ENCODE measurements at places on chromosomes 11 and 22.

DNA sequence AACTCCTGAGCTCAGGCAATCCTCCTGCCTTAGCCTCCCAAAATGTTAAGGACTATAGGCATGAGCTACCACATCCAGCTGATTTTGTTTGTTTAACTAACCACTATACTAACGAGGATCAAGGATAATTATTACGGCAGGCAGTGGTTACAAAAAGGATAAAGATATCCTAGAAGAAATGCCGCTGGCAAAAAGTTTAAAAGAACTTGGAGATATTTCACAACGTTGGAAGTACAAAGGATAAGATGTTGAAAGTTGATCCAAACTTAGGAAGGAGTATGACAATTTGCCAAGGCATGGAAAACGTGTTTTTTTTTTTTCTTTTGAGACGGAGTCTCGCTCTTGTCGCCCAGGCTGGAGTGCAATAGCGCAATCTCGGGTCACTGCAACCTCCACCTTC lies 13.4 kb downstream of the AP5B1 start:
- no peak for DNase-seq

GRCh38 chr11:113908098-113908497 lies 3.5 kb downstream of the HTR3B start:
- no peak for DNase-seq

DNA sequence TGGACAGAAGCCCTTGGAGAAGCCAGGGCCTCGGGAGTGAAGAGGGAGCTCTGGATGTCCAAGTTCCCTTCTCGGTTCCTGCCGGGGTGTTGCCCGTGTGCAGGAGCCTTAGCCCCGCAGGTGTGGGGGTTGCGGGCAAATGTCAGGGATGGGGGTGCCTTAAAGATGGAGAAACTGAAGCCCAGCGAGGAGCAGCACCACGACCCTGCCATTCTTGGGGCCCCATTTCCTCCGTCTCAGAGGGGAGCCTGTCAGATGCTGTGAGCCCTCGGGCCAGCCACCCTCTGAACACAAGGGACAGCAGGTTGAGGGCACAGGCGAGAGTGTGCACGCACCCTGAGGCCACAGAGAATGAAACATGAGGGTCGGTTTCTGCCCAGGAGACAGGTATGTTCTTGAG lies 6.3 kb downstream of the OSBPL5 start:
- DNase-seq = no peak

- DNase-seq = no peak
Measured at GRCh38 chr22:37669586-37669985, 5.8 kb upstream of the LGALS1 start.

- DNase-seq = no peak
Measured at GRCh38 chr22:49548356-49549202, 279.1 kb downstream of the BRD1 start.

- DNase-seq = no peak
Measured at GRCh38 chr11:118374729-118375128, 15.3 kb downstream of the UBE4A start.

GRCh38 chr11:35136311-35136710 lies 2.7 kb upstream of the CD44 start:
- DNase-seq = no peak

- no peak for DNase-seq
Measured at GRCh38 chr11:59437770-59438169, 1.5 kb downstream of the OR5A1 start.

- no peak for DNase-seq
Measured at GRCh38 chr11:104782377-104782754, 115.9 kb downstream of the CASP12 start.

DNA sequence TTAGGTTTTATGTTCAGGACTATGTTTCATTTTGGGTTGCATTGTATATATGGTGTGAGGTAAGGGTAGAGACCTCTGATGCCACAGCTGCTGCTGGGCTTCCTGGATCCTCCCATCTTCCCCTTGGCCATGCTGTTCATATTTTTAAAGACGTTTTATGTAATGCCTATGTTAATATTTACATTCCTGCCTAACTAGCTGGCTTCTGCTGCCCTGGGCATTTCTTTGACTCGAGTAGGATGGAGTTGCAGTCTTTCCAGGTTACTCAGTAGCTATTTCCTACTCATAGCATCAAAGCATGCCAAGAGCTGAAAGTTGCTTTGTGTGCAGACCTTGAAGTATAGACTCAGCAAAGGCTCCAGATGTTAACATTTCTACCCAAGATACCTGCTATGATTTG lies 220.5 kb upstream of the CADM1 start:
- DNase-seq = no peak

DNA sequence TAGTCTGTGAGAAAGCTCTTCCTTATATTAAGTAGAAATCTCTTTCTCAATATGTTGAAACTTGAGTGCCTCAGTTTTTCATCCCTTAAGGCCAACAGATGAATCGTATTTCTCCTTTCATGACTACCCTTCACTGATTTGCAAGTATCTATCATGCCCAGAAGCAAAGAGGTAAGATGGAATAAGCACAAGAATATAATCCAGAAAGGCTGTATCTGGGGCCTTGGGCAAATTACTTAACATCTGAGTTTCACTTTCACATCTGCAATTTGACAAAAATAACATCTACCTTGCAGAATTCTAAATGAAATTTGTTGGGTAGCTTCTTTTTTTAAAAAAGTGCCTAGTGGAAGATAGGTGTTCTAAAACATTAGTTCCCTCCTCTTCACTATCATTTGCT lies 552.4 kb upstream of the ANO5 start:
- no peak for DNase-seq

- DNase-seq = no peak
Measured at GRCh38 chr11:70128435-70128906, 50.4 kb downstream of the ANO1 start.

DNA sequence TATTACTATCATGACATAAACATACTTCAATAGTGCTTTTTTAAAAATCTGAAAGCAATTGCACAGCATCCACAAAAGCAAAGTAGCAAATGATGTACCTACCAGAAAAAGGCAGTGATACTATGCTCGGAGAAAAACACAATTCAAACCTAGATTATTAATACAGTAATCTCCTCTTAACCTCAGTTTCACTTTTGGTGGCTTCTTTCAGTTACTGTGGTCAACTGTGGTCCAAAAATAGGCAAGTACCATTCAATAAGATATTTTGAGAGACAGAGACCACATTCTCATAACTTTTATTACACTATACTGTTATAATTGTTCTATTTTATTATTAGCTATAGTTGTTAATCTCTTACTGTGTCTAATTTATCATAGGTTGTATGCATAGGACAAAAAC lies 20.8 kb downstream of the KCNA4 start:
- no peak for DNase-seq

GRCh38 chr22:30169002-30169401 lies 77.6 kb downstream of the LIF start:
- no peak for DNase-seq

- no peak for DNase-seq
Measured at GRCh38 chr11:26599425-26599824, 27.4 kb upstream of the MUC15 start.

DNA sequence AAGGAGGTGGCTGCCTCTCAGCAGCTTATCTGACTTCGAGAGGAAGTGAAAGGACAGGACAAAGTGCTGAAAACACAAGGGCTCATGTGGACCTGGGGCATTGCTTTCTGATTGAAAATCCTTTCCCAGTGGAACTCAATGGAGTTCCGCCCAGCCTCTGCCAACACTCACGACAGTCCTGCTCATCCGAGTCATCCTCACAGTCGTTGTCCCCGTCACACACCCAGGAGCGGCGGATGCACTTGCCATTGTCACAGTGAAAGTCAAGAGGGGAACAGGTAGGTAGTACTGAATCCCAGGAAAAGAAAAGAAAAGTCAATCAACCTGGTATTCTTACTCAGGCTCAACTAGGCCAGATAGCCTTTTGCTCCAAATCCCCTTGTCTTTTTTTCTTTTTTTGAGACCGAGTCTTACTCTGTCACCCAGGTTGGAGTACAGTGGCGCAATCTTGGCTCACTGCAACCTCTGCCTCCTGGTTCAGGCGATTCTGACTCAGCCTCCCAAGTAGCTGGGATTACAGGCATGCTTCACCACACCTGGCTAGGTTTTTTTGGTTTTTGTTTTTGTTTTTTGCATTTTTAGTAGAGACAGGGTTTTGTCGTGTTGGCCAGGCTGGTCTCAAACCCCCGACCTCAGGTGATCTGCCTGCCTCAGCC lies 18.1 kb downstream of the LRP4 start:
- no peak for DNase-seq

- no peak for DNase-seq
Measured at GRCh38 chr11:127639916-127640315, 639.3 kb upstream of the KIRREL3 start.

DNA sequence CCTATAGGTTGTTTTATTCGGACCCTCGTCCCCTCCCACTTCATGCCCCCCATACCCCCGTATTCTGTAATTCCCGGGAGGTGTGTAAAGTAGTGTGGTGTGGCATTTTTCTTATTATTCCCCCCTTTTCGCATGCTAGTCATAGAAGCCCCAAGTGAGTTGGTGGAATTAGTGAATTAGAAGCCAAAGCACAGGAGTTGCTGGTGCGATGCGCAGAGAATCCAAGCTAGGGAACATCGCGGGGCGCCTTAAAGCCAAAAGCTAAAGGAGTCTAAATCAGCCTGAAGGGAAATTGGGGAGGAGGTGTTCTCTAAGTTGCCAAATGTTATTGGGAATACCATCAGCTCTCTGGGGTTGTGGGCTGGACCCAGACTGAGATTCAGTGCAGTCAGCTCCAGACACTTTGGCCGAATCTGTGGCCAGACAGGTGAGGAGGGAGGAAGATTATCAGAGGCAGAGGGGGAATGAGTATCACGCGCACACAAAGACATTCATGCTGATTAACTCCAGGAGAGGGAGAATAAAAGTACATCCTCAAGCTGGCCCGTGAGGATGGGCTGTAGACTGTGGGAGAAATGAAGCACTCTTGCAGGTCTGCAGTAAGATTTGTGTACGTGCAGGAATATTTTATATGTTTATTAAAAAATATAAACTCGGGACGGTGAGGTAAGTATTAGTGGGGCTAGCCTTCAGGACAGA lies 102.8 kb upstream of the HSD17B12 start:
- DNase-seq = no peak

- DNase-seq = no peak
Measured at GRCh38 chr11:16572945-16573344, 165.5 kb upstream of the C11orf58 start.

DNA sequence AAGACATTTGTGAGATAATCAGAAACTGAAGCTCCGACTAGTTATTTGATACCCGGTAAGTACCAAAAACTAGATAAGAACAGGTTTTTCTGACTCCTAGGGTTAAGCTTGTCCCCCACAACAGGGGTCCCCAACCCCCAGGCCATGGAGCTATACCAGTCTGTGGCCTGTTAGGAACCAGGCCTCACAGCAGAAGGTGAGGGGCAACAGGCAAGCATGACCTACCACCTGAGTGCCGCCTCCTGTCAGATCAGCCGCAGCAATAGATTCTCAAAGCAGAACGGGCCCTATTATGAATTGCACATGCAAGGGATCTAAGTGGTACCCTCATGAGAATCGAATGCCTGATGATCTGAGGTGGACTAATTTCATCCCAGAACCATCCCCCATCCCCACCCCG lies 1.2 kb upstream of the MS4A10 start:
- DNase-seq = no peak

DNA sequence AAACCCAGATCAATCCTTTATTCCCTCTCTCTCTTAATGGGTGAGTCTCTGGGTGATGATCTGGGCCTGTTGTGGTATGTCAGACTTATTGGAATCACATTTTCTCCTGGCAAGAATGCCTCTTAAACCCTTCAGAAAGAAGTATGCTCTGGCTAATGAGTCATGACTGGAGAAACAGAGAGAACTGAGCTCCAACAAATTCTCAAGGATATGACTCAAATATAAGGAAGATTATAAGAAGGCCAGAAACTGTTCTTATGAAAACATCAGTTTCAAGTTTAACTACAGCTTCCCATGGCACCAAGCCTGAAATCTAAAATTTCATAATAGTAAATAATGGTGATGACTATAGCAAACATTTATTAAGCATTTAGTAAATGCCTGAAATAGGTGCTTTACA lies 83.9 kb downstream of the OR5AK2 start:
- no peak for DNase-seq

- no peak for DNase-seq
Measured at GRCh38 chr11:69487391-69487790, 5.9 kb downstream of the LINC01488 start.

GRCh38 chr22:43529934-43530333 lies 118.1 kb downstream of the MPPED1 start:
- no peak for DNase-seq

DNA sequence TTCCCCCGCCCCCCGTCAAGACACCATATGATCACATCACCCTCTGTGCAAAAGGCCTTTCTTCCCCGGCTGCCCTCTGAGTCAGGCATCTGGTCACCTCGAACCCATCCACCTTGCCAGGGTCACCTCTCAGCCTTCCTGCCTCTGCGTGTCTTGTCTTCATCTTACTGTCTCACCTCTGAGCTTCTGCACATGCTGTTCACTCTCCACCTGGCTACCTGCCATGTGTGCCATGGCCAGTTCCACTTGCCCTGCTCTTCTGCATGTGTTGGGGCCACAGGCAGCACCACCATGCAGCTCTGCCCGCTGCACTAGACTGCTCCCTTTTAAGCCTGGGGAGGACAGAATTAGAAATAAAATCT lies 9.8 kb downstream of the ZNF74 start:
- no peak for DNase-seq

DNA sequence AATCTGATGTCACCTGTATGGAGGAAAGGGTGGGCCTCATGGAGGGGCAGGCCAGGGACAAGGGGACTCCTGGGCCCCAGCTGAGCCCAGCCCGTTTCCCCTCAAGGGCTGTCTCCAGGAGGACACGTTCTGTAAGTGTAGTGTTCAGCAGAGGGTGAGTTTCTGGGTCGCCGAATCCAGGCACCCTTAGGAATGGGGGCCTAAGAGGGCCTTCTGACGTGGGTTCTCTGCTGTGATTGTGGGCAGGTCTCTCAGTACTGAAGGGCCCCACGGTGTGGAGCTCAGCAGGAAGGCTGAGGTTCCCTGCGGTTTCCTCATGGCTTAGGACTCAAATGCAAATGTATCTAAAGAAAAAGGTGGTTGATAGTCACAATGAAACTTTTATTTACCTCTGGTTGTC lies 6.5 kb downstream of the PTDSS2 start:
- peak; percentile 57 for DNase-seq

DNA sequence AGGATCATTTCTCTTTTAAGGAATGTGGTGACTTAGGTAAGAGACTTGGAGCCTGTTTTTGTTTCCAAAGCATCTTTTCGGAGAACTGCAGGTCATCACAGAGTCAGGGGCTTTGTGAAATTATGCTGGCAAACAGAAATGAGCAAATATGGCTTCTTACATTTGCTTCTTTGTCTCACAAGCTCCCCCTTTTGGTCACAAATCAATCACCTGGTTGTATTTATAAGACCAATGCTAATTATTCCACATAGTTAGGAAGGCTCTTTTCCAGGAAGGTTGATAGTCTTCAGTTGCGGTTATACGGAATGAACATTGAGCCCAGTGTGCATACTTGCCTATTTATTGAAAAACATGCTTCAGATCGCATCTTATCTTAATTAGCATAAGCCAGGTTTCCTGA lies 34.6 kb upstream of the CEP126 start:
- DNase-seq = no peak

DNA sequence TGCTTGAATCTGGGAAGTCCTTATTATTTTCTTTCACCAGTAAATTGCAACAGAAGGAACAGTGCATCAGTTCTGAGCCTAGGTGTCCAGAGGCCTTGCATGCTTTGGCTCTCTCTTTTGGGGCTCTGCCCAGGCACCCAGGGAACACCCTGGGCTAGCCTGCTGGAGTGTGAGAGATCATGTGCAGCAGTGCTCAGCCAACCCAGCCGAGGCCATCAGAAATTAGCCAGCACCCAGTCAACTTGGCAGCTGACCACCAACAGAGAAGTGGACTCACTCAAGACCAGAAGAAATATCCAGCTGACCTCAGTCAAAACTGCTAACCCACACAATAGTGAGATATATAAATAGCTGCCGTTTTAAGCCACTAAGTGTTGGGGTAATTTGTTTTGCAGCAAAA lies 11.2 kb upstream of the P4HA3 start:
- DNase-seq = no peak

All from stimulated activated naive CD8-positive, alpha-beta T cell treated with anti-CD3 and anti-CD28 coated beads, Interleukin-15, amount 100 ng/mL, for 72 hours (primary cell).